ENCODE measurements at places on chromosomes 2 and 18.

DNA sequence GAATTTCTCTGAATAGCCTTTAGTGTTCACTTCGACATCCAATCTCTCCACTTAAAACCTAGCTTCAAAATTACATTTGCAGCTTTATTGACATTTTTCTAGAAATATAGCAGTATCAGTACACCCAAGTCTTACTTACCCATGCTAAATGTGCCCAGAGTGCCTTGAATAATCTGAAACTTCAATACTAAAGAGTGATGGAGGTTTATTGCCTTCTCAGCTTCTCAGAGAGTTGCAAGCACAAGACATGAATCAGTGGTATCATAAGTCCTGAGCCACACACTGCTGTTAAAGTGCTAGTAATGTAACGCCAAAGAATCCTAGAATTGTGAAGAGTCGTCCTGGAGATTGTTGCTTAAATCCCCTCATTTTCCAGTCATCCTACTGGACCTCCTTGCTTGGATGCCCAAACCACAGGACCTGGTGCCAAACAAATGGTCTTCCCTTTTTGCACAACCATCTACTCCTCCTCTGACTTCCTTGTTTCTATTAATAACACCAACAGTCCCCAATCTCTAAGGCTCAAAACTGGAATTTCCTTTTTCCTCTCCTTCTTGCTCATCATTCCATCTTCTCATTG lies 83.2 kb upstream of the SPATS2L start:
- DNase-seq = no peak

DNA sequence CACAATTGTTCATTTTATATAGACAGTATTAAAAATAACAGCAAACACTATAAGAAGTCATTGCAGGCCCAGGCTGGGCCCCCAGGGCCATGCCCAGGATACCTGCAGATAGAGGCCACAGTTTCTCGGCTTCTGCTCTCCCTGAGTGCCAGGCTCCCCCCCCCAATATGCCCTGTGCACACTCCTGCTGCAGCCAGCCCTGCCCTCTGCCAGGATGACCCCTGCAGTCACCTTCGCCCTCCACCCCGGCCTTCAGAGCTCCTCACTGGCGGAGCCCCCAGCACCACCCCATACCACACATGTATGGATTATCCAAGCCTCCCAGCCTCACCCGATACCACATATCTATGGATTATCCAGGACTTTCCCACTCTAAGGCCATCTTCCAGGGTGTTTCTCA lies 104.5 kb downstream of the TPO start:
- DNase-seq = no peak

DNA sequence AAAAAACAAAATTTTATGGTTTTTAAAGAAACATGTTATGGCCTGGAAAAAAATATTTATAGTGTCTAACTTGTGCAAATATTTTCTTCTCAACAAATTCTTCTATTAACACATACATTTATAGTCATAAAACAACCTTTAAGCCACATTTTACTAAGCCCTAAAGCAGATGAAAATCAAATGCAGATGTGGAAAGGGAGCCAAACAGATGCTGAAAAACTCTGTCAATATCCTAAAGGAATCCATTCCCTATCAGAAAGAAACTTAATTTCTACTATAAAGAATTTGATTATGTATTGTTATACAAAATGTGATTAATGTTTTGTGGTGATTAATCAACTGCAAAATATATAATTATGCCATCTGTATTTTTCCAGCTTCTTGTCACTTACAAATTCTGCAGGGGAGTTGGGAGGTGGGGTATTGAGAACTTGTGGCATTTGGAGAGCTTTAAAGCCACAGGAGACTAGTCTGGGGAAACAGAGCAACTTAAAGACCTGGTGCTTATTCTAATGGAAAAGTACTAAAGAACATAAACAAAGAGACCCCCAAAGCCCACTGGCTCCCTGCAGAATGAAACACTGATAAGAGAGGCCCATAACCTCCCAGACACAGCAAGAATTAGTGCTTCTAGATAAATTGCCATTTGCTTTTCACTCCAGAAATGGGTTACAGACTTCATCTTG lies 1721.0 kb upstream of the PIK3C3 start:
- no peak for DNase-seq

- no peak for DNase-seq
These were observed 307 bp downstream of the CDH2 start for GRCh38 chr18:28176698-28176947.

DNA sequence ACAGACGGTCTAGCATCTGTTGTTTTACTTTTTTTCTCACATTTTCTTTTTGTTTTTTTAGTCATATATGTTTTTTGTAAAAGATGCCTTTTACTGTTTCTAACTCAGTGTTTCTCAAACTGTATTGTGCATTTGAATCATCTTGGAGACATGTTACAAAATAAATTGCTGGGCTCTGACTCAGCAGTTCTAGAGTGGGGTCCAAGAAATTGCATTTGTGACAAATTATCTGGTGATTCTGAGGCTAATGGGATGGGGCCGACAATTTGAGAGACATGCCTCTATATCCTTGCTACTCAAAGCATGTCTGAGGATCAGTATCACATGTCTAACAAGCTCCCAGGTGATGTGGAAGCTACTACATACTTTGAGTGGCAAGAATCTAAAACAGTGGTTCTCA lies 478.8 kb downstream of the PLCL1 start:
- no peak for DNase-seq

- no peak for DNase-seq
These were observed 64.3 kb downstream of the BABAM2 start for GRCh38 chr2:27954771-27955383.

- DNase-seq = no peak
These were observed 56.1 kb upstream of the CHRNA1 start for GRCh38 chr2:174820361-174820760.

DNA sequence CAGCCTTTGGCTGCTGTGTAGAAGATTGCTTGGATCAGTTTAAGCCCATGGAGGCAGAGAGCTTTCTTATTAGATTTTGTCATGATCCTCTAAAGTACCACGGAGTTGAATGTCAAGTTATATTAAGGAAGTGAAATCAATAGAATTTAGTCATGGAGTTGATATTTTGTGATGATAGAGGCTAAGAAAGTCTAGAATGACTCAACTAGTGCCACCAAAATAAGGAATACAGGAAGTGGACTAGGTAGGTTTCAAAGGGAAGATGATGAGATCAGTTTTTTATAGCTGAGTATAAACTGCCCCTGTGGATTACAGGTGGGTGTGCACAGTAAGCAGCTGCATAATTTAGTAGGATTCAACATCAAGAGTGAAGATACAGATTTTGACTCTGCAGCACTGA lies 25.2 kb downstream of the FBXO36 start:
- DNase-seq = no peak

DNA sequence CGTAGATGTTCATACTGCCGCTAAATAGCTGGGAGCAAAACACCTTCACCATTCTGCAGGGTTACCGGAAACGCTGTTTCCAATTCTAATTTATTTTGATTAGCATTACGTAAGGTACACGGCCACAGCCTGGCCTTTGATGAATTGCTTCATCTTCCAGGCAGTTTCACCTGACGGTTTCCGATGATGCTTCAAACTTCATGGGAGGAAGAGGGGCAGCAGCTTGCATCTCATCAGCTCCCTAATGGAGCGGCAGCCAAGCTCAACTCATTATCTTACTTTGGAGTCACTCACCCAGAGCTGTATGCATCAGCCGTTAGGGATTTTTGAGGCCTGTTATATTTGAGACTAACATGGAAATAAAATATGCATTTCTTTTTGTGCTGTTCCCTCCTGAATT lies 54.8 kb downstream of the TMEM18 start:
- DNase-seq = no peak

GRCh38 chr2:42099438-42100173 lies 51.8 kb downstream of the PKDCC start:
- no peak for DNase-seq

Measured in activated gamma-delta T cell (primary cell).